ENCODE measurements at places on chromosomes 5 and 9. TPM values are rescaled to one million over a fixed set of nuclear protein-coding genes. Genes with fewer than 3 reads are reported as not detected.

Gene HMHB1
- not detected for total RNA-seq

Gene DMGDH
- total RNA-seq = 9.9 TPM

Gene ADAMTSL2
- 11.6 TPM for total RNA-seq

Gene FLT4
- 20.6 TPM for total RNA-seq

Gene FRMD3
- 3.4 TPM for total RNA-seq

Gene NTNG2
- total RNA-seq = 37.4 TPM

Data from prostate gland (tissue), 2 donors.